ENCODE measurements at places on chromosomes 13 and 19.

- DNase-seq, result no peak
Observed at GRCh38 chr13:30454991-30455390, 10.7 kb downstream of the HMGB1 start.

- no peak for DNase-seq
Observed at GRCh38 chr19:19010551-19010950, 22.8 kb downstream of the SUGP2 start.

DNA sequence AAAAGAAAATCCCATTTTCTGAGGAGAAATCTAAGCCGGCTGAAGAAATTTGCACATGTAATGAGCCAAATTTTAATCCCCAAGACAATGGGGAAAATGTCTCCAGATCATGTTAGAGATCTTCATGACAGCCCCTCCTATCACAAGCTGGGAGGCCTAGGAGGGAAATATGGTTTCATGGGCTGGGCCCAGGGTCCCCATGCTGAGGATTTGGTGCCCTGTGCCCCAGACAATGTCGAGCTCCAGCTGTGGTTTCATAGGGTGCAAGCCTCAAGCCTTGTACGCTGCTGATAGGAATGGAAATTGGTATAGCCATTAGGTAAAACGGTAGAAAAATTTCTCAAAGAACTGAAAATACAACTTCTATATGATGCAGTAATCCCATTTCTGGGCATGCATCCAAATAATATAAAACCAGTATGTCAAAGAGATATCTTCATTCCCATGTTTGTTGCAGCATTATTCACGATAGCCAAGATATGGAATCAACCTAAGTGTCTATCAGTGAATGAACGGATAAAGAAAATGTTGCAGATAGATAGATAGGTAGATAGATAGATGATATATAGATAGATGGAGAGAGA, 19.3 kb upstream of the FREM2 start:
- no peak for DNase-seq

GRCh38 chr13:38624822-38625221, 62.1 kb upstream of the FREM2 start:
- DNase-seq, result no peak

DNA sequence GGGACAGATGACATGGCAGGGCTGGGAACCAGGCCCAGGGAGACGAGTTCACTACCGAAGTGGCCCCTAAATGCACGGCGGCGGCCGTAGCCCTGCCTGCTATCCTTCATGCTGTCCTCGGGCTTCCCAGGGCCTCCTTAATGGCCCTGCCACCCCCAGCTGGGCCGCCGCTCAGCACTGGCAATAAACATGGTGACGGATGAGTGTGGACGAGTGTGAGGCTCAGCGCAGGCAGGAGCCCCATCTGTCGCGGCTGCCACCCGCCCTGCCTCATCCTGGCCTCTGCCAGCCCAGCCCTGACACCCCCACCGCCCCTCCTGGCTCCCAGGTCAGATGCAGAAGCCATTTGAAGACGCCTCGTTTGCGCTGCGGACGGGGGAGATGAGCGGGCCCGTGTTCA, 13.6 kb downstream of the PIN1 start:
- no peak for DNase-seq

DNA sequence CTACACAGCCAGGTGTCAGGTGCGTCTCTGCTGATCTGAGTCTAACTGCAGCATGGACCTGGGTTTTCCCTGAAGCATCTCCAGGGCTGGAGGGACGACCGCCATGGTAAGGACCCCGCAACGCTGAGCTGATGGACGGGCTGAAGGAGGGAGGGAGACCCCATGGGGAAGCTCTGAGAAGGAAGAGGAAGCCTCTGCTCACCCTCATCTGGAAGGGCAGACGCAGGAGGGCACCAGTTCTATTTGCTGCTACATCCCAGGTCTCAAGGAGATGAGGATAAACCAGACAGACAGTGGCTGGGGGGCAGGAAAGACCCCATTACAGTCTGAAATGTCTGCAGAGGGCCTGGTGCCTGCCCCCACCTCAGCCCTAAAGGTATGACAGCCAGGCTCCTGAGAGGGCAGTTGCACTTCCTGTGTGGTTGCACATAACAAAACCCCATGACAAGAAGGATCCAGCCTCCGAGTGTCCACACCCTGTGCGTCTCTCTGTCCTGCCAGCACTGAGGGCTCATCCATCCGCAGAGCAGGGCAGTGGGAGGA, at the start of gene LILRA2:
TSS of gene LILRA2 (plus strand) at position 461 of the 543 bp plus-strand sequence. CDS start 89 bp downstream, outside the sequence.
- no peak for DNase-seq

GRCh38 chr13:73782450-73783449, 351.5 kb downstream of the KLF12 start:
- DNase-seq, result no peak

- no peak for DNase-seq
Observed at GRCh38 chr13:83340170-83340569, 542.1 kb downstream of the SLITRK1 start.

DNA sequence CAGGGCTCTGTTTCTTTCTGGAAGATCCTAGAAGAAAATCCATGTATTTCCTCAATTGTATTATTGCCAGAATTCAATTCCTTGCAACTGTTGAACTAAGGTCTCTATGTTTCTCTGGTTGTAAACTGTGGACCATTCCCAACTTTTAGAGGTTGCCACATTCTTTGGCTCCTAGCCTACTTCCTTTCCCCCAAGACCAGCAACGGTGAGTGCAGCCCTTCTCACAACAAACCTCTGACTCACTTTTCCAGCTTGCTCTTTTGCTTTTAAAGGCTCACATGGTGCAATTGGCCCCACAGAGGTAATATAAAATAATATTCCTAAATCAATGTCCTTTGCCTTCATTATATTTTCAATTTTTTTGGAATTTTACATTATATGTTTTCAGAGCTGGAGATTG, 371.3 kb downstream of the SLITRK5 start:
- no peak for DNase-seq

GRCh38 chr13:70324519-70324918, 216.3 kb upstream of the KLHL1 start:
- no peak for DNase-seq

GRCh38 chr19:47049307-47049700, 880 bp upstream of the TMEM160 start:
- DNase-seq, result no peak

DNA sequence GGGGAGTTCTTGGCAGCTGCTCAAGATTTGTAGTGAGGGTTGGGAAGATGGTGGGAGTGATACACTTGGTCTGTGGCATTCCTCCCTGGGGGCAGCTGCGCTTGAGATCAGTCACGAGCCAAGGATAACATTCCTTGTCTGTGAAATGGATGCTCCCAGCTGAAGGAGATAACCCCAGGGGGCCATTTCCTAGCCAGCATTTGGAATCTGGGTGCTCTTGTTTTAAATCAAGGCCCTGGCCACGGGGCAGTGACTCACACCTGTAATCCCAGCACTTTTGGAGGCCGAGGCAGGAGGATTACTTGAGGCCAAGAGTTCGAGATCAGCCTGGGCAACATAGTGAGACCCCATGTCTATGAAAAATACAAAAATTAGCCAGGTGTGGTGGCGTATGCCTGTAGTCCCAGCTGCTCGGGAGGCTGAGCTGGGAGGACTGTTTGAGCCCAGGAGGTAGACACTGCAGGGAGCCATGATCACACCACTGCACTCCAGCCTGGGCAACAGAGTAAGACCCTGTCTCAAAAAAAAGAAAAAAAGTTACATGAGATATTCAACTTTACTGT, 4.6 kb downstream of the PKN1 start:
- no peak for DNase-seq

DNA sequence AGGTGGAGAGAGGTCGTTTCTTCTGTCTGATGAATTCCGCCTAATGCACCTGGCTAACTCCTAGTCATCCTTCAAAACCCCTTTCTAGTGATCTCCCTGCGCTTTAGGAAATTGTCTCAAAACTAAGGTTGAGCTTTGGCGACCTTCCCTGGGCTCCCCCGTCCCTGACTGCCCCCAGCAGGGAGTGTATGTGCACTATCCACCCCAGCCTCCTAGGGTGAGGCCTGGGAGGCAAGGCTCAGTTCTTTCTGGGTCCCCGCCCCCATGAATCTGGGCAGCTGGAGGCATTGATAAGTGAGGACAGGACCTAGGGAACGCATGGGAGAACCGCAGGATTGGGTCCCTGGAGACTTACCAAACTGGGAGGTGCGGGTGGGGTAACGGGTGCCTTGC, 378 bp downstream of the TLE6 start:
- DNase-seq, result no peak

GRCh38 chr19:29255912-29256311, 43.0 kb upstream of the UQCRFS1 start:
- no peak for DNase-seq

DNA sequence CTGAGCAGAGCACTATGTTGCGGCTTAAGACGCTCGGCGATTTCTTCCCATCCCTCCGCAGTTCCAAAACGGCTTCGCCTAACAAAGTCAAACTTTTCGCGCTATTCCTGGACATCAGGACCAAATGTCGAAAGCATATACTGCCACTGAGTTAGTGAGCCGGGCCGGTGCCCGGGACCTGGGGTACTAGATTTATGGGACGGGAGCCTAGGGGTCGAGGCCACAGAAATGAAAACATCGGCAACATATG, 699 bp downstream of the RCBTB2 start:
- no peak for DNase-seq

DNA sequence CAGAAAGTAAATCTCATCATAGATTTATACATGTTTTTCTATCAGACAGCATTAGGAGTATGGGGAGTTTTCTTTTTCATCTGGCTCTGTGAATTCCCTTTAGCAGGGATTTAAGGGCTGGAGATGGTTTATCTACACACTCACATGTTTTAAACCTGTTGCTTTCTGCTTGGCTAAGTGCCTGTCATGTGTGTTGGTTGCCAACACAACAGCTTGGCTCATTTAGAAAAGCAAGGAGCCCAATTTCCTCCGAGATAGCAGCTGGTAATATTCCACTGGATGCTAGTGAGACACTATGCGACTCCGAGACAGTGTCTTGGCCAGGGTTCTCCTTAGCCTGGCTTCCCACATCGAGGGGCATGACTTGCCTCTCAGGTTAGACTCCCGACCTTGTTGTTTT, 83.3 kb downstream of the KLF5 start:
- no peak for DNase-seq

DNA sequence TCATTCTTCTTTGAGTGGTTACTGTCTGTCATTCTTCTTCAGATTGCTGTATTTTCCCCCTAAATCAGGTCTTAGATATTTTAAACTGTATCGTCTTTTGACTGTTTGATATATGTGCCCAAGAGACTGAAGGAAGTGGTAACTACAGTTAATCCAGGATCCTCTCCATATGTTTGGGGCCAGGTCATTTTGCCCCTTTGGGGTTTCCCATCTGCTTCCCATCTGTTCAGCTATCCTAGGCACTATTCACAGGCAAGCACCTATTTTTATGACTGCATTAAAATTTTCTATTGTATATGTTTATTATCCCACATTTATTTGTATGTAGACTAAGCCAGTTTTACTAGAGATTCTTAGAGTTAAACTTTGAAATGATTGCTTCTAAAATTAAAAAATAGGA, 244.2 kb downstream of the PCCA start:
- no peak for DNase-seq

DNA sequence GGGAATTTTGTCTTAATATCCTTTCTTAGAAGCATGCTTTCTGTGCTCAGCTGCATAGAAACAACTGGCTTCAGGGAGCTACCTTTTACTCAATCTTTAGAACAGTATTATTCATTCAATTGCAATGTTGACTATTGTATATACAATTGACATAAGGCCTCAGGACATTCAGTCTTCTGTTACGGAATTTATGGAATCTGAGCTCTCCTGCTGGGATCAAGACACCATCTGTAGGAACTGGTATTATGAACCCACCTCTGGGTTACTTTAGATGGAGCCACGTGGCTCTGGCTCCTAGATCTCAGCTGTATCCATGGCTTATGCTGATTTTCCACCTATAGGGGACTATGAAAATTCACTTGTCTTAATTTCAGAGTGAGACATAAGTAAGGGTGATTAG, 716.2 kb upstream of the GPC6 start:
- no peak for DNase-seq

GRCh38 chr13:33051632-33052031, 35.4 kb downstream of the KL start:
- no peak for DNase-seq

- DNase-seq, result no peak
Observed at GRCh38 chr19:45187421-45188100, 9.0 kb downstream of the BLOC1S3 start.

DNA sequence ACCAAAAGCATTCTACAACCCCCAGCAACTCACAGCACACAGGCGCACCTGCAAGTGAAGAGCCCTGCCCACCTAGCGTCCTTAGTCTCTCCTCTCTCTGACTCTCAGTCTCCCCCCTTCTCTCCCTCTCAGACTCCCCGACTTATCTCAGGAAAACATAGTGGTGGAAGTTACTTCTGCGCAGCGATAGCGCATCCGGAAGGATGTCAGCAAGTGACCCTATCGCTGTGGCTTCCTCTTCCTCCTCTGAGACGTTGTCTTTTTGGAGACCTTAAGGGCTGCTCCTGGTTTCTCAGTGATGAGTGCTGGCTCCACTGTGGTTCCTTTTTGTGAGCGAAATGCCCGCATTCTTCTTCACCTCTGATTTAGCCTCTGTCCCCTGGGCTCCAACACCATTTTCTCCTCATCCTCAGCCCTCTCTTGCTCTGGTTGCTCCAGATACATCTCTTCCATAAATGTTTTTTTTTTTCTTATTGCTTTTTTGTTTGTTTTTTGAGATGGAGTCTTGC, 1.4 kb upstream of the YIF1B start:
- no peak for DNase-seq

DNA sequence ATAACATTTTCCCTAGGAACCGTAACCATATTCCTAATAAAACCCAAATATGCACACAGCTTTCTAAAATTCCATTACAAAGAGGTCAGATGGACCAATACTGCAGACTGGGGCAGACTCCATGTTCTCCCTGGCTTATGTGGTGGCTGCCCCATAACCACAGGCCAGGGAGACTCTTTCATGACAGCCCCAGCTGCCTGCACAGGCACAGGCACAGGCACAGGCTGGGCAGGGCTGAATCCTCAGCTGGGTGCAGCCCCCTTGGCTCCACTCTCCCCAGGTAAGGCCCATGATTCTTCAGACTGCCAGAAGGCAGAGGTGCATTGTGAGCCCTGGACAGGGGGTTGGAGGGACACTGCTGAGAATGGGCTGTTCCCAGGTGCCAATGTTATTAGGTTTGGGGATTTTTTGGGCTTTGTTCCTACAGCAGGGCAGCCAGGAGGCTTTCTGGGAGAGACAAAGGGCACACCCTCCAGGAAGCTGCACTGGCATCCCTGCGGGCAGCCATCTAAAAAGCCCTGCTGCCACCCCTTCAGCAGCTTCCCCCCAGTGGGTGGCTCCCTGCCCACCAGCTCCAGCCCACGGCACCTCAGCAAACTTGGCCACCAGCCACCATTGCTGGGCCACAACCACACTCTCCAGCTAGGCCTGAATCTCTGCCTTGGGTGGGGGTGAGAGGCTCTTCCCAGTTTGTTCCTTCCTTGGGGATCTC, 20.0 kb downstream of the DOCK9 start:
- DNase-seq, result no peak

DNA sequence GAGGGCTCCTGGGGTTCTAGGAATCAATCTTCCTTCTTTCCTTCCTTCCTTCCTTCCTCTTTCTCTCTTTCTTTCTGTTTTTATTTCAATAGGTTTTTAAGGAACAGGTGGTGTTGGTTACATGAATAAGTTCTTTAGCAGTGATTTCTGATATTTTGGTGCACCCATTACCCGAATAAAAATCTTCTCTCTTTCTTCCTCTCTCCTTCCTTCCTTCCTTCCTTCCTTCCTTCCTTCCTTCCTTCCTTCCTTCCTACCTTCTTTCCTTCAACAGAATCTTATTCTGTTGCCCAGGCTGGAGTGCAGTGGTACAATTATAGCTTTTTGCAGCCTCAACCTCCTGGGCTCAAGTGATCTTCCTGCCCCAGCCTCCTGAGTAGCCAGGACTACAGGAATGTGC, 16.0 kb upstream of the URI1 start:
- DNase-seq, result no peak
